Calu3 (cell line): ENCODE measurements at places on chromosomes 5 and 9. TPM values are rescaled to one million over a fixed set of nuclear protein-coding genes. Genes with fewer than 3 reads are reported as not detected.

DNA sequence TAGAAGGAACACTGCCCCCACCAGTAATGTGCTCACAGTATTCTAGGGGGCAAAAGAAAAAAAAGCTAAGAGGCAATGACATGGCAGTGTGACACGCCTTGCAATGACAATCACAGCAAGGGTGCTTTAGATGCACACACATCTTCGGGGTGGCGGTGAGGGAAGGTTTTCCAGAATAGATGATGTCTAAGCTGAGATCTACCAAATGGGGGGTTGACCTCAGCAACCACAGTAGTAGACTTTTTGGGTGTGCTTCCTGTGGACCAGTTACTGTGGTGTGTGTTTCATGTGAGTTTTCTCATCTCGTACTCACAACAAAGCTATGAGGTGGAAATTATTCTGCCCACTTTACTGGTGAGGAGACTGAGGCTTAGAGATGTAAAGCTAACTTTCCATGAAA lies 10.2 kb upstream of the IL12B start:
- peaks cover 64% of the 10 kb centered on the region for H3K27me3 ChIP-seq
- H3K4me3 ChIP-seq: no peak overlapping the region
- peaks cover 44% of the 10 kb centered on the region for H3K4me1 ChIP-seq
- peaks cover 4% of the 10 kb centered on the region for H3K36me3 ChIP-seq
- no peak overlapping the region for H3K27ac ChIP-seq

DNA sequence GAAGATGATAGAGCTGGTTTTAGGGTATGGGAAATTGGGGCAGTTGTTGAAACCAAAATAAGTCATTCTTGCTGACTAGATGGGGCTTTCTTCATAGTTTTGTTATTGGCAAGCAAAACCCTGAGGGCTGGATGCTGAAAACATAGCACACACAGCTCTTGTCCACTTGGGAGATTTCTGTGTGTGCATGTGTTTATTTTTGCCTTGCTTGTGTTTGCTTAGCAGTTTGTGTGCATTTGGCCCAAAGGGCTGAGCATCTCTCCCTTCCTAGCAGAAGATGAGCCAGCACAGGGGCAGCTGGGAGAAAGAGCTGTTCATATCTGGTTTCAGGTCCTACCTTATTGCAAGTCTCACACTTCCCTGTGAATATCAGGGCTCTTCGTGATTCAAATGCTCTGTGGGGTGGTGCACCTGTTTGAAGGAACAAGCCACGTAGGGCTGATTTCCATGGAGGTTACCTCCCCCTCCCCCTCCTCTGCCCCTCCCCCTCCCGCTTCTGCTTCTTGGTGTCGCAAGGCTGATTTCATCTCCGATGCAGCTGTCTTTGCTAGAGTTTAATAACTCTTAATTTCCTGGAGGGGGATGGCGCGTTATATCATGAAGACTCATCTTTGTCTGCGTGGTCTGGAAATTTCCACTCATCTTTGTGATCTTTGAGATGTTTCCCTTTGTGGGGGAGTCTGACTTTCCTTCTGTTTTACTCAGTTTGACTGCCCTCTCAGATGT lies 296.5 kb downstream of the ARHGAP26 start:
- H3K4me3 ChIP-seq: no peak overlapping the region
- peaks cover 12% of the 10 kb centered on the region for H3K4me1 ChIP-seq
- H3K27me3 ChIP-seq: no peaks in the 10 kb centered on the region
- peaks cover 46% of the 10 kb centered on the region for H3K36me3 ChIP-seq
- H3K27ac ChIP-seq: no peak overlapping the region
- DNase-seq: no peak

GRCh38 chr5:4019009-4019769 lies 423.6 kb downstream of the IRX1 start:
- H3K36me3 ChIP-seq: no peaks in the 10 kb centered on the region
- no peaks in the 10 kb centered on the region for H3K27me3 ChIP-seq
- DNase-seq: no peak
- H3K27ac ChIP-seq: no peak overlapping the region
- no peaks in the 10 kb centered on the region for H3K4me1 ChIP-seq

DNA sequence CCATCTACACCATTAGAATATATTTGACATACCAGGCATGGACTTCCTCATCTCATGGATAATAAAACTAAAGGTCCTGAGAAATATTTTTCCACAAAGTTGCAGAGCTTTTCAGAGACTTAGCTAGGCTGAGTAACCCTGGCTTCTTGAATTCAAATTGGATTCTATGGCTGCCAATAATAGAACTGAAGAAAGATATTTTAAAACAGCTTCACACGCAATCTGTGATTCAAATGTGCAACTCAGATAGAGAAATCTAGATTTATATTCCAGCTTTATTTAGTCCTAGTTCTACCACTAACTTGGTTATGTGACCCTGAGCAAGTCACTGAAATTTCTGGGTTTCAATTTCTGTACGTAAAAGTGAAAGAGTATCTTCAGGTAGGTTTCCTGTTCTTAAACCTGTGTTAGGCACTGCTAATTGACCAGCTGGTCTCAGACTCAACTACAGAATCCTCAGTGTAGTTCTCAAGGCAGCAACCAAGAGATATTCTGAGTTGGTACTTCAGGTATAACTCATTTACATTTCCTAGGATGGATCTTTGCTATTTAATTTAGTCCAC lies 235.3 kb downstream of the GABRB2 start:
- no peak overlapping the region for H3K4me3 ChIP-seq
- H3K4me1 ChIP-seq: no peaks in the 10 kb centered on the region
- H3K27ac ChIP-seq: no peak overlapping the region
- H3K36me3 ChIP-seq: no peaks in the 10 kb centered on the region

SMIM32 gene
- total RNA-seq: 0.37 and 0.42 TPM in 2 replicates

DNA sequence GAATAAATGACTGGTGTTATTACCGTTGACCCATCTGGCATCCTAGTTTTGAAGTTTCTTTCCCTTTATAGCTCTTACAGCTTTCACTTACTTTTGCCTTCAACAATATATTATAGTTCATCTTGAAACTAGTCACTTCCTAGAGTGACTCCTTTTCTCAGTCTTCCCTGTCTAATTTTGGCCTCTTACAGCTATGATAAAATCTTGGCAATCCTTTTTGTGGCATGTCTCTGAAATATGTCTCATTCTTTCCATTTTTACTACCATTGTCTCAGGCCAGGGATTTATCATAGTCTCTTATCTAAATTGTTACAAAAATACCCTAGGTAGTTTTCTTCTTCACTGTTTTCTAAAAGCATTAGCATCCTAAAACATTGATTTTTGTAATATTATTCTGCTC lies 621.3 kb upstream of the ZNF608 start:
- no peak overlapping the region for H3K4me3 ChIP-seq
- no peak overlapping the region for H3K27ac ChIP-seq
- no peak for DNase-seq
- no peaks in the 10 kb centered on the region for H3K27me3 ChIP-seq

SLC6A19 gene
- total RNA-seq: not detected in 2 replicates

DNA sequence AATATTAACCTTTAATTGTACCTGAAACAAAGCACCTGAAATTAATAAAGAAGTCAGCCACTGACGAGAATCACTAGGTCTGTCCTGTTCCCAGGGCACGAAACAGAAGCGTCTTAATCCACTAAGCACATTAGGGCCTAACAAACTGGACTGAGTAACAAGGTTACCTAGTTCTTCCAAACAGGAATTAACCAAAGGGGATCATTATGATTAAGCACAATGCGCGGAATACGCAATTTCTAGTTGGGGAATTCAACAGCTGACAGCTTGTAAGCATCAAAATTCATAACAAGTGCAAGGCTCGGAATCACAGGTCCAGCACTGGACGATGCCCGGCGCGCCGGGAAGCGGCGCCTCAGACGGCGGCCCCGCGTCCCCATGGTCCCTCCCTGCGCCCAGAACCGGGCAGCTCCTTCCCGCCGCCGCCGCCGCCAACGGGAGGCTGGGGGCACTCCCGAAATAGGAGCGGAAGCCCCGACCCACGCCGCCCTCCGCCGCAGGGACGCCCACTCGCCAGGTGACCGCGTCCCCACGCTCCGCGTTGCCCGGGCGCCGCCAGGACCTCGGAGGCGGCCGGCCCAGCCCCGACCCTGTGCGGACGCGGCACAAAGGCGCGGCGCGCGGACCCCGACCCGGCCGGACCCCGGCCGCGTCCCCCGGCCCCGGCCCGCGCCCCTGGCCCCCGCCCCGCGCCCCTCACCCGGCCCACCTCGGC lies 898 bp downstream of the CAMSAP1 start:
- peaks cover 56% of the 10 kb centered on the region for H3K36me3 ChIP-seq
- peaks cover 9% of the 10 kb centered on the region for H3K4me1 ChIP-seq
- no peaks in the 10 kb centered on the region for H3K27me3 ChIP-seq
- peak overlapping the region; percentile 73 for H3K4me3 ChIP-seq
- no peak overlapping the region for H3K27ac ChIP-seq
- DNase-seq: peak; percentile 8

DNA sequence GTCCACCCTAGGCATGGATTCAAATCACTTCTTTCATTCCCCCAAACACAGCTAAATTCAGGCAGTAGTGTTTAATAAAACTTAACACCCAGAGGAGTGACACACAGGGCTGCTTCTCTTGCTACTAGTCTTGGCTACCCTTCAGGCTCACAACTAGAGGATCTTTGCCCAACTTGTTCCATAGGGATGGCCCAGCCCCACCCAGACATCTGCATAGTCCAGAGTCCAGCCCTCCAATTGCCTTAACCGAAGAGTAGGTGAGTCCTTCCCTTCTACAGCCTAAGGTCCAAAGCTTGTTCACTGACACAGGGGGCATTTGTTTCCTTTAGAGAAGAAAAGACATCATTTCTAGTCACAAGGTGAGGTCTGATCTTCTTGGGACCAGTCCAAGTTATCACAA lies 15.2 kb upstream of the RXFP3 start:
- H3K4me1 ChIP-seq: no peaks in the 10 kb centered on the region
- H3K27ac ChIP-seq: no peak overlapping the region
- H3K4me3 ChIP-seq: no peak overlapping the region
- peaks cover 42% of the 10 kb centered on the region for H3K27me3 ChIP-seq
- no peak for DNase-seq
- no peaks in the 10 kb centered on the region for H3K36me3 ChIP-seq
